ENCODE measurements at places on chromosomes 2 and 18.

DNA sequence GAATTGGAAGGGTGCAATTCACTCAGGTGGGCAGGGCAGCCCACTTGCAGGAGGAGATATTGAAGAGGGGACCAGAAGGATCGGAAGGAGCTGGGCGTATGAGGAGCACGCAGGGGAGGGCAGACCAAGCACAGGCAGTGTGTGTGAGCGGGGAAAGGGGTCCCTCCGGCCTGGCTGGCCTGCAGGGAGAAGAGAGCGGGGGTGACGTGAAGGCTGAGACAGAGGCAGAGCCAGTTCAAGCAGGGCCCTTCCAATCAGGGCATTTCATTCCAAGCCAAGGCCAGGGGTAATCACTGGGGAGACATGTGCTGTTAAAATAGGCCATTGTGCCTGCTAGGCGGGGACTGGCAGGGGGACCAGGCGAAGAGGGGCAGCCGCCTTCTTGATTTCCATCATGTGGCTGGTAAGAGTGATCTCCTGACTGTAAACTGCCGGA lies 62.2 kb downstream of the ACKR3 start:
- DNase-seq: no peak

DNA sequence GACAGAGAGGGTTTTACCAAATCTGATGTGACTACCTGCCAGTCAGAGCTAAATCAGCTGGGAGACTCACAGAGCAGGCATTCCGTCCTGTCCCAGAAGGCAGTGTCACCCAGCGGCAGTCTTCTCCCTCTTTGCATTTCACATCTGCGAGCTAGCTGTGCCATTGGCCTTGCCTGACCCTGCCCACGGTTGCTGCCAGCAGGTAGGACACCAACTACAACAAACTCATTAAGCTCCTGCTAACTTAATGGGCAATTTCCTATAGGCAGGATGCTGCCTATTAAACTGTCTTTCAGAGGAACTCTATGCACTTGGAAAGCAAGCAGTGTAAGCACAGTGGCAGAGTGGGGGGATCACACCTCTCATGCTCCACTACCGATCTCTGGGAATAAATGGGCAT lies 116.4 kb upstream of the CAPN13 start:
- no peak for DNase-seq

- no peak for DNase-seq
These were observed 890.0 kb upstream of the DDX18 start for GRCh38 chr2:116924509-116924908.

- no peak for DNase-seq
These were observed 227.5 kb downstream of the MTX2 start for GRCh38 chr2:176496761-176497160.

DNA sequence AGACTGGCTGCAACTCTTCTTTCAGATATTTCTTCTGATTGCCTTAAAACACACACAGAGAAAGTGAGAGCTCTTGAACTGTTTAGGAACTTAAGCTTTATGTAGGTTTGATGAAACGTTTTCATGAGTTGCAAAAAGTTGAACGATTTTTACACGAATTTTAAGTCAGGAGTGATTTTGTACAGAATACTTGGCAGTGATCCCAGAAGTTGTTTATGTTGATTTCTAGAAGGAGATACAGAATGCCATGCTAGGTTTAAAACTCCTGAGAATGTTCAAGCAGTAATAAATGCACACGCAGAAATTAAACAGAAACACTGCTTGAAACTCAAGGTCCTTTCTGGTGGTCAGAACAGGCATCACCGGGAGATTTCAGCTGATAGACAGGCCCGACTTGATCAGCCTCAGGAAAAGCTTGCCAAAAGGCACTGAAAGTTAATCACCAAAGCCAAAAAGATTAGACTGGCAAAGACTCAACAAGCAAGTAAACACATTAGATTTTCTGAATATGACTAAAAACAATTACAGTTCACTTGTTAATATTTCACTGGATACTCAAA lies 123.1 kb downstream of the SOCS6 start:
- DNase-seq: no peak

GRCh38 chr2:38266382-38267061 lies 110.6 kb downstream of the ATL2 start:
- DNase-seq: no peak

GRCh38 chr18:13464432-13465123 lies 246.0 kb downstream of the LDLRAD4 start:
- peak; percentile 34 for DNase-seq

DNA sequence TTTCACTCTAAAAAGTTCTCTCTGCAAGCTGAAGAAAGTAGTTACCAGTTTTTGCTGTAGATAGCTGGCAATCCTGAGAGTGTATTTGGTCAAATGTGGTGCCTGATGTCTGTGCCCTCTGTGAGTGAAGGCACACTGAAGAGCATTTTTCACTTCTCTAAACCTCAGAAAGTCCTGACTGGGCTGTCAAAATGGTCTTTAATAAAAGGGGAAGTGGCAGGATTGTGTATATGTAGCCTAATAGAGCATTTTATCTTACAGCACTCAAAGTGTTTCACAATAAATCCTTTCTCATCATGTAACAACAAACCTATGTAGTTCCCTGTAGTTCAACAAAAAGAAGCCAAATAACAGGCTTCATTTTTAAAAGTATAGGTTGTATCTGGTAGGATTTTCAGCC lies 1552.3 kb upstream of the SLC39A10 start:
- no peak for DNase-seq

- no peak for DNase-seq
These were observed 18.2 kb downstream of the ACVR1 start for GRCh38 chr2:157857881-157858280.

- DNase-seq: no peak
These were observed 62.9 kb upstream of the CTIF start for GRCh38 chr18:48475635-48476549.

DNA sequence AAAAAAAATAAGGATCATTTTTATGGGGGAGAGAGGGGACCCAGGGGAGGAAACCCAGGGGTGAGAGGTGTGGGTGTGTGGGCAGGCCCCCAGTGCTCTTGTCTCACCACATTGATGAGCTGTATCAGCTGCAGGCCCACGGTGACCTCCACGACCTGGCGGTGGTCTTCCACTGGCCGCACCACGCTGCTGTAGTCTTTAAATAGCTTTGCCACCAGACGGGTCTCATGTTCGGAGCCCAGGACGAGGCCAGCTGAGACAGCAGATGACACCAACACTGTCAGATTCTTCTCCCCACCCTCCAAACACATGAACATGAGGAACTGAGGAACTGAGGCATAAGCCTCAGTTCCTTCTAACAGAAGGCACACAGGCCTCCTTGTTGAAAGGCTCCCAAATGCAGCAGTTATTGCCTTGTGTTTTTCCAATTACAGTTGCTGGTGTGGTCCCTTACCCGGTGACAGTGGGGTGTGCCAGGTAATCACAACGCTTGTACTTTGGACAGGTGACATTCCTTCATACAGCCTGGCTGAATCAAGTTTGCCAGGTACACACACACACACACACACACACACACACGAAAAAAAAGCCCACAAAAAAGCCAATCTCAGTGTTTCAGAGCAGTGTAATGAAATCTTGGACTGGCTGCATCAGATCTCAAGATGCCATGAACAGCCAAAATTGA lies 4.7 kb downstream of the CHRNA1 start:
- DNase-seq: no peak

DNA sequence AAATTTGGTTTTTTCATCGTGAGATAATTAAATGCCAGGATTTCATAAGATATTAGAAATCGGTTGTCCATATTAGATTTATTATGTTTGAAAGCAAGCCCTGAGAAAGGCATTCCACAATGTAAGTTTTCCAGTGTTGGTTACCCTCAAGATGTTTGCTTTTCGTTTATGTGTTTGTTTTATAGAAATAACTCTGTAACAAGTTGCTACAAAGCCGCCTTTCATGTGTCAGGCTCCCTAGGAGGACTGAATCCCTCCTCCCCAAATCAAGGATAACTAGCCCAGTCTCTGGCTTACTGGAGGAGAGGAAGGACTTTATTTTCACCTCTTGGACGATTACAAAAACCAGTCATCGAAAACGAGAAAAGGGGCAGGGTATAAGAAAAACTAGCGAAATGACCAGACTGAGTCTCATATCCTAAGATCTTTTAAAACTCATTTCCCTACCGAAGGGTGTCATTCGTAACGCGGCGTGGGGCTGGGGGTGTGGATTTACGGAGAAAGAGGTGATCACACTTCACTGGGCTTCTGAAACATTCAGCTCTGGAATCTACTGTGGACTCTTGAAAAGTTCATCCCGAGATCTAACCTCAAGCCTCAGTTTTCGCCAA lies 1.0 kb upstream of the PEX13 start:
- no peak for DNase-seq

DNA sequence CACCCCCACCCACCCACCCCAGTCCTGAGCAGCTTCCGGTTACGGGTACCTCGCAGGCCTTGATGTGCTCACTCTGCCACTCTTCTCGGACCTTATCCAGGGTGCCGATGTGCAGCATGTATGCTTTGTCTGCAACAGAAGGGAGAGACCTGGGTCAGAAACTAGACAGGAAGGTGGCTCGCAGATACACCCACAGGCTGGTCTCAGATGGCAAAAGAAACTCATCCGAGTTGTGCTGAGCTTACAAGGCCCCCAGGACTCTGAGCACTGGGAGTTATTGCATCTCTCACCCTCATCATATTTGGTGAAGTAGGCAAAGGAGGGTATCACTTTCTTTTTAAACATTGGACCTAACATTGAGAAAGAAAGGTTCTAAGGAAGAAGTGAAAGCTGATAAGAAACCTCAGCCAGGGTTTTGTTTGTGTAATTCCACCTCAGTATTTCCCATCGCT lies 30.6 kb upstream of the EPG5 start:
- no peak for DNase-seq

DNA sequence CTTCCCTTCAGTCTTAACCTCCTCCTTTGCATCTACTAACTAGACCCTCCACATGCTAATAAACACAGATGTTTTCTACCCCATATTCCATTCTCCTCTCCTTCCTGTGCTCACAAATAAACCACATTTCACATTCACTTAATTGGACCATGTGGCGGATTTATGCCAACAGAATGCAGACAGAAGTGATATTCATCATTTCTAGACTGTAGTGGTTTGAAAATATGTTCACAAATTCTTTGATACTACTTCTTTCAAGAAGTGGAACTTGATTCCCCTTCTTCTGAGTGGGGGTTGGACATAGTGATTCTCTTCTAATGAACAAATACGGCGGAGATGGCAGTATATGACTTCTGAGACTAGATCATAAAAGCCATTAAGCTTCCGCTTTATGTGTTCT lies 73.5 kb upstream of the SPTBN1 start:
- no peak for DNase-seq

- DNase-seq: no peak
These were observed 118.7 kb downstream of the KLHL29 start for GRCh38 chr2:23503682-23504081.

DNA sequence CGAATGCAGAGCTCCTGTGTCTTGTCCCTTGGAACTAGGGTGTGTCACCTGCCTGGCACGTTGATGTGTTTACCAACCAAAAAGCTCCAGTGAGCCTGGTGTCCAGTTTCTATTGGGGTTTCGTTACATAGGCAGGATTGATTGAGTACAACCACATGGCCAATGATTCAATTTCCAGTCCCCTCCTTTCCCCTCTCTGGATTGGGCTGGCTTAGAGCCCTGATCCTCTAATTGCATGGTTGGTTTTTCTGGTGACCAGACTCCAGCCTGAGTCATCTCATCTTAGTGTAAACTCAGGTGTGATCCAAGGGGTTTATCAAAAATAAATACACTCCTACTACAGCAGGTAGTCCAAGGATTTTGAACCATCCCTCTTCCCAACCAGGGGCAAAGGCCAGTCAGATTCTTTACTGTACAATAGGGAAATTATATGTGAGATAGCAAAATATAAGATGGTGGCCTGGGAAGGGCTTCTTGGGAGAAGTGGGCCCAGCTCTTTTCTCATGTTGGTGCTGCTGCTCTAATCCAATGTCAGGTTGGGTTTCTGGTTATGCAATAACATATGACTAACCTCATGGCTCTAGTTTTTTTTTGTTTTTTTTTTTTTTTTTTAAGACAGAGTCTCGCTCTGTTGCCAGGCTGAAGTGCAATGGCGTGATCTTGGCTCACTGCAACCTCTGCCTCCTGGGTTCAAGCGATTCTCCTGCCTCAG lies 64.7 kb upstream of the MGAT5 start:
- DNase-seq: no peak

- DNase-seq: no peak
These were observed 192.4 kb downstream of the TWIST2 start for GRCh38 chr2:239040152-239040761.

- DNase-seq: no peak
These were observed 49.2 kb downstream of the RASGRP3 start for GRCh38 chr2:33525666-33526065.

DNA sequence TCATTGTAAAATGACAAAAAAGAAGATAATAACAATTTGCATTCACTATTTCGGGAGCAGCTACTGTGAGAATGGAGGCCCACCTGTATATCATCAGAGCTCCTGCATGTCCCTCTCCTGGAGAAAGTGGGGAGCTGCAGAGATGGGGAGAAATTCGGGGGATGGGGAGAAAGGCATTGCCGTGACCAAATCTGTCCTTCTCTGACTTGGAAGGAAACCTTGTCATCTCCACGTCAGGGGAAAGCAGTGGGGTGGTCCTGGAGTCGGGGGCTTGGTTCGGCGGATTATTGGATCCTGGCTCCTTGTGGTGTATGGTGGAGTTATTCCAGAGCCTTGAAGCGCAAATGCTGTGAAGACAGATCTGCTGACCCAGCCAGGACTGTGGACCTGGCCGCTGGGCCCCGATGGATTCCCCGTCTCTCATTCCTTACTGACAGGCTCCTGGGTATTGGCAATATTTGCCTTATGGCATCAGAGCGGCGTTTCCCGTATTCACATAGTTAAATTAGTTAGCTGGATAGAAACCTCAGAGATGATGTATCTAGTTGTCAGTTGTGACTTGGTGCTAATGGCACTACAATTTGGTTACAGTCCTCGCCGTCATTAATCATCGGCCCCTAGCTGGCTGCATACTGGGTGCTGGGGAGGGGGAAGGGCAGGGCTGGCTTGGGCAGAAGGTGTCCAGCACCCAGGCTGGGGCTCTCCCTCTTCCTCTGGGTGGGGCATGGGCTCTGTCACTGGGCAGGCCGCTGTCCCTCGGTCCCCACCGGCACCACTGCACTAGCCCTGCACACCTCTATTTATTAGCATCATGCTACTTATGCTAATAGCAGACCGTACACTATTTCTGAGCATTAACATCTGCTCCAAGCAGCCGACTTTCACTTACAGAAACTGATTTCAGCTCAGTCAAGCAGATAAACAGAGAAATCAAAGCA lies 31.7 kb downstream of the CELF4 start:
- no peak for DNase-seq

DNA sequence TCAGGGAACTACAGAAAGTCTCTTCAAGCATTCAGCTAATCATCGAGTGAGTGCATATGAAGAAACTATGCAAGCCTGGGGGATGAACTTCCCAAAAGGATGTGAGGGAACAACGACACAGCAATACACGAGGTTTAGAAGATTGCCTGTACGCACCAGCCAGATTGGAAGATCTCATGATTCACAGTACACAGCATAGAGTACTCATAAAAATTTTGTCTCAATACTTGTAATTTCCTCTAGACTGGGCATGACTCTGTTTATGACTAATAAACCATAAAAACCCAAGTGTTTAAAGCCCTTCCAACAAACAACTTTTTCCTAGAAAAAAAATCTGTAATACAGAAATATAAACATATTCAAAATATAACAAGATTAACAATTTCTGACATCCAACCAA lies 279.7 kb downstream of the KCNJ3 start:
- DNase-seq: no peak

All from stimulated activated CD4-positive, alpha-beta T cell treated with anti-CD3 and anti-CD28 coated beads, Interleukin-15, amount 100 ng/mL, for 1 hour (primary cell).